Lung (tissue), 17 donors: ENCODE measurements at places on chromosomes 16 and 17. TPM values are rescaled to one million over a fixed set of nuclear protein-coding genes. Genes with fewer than 3 reads are reported as not detected.

SCNN1B gene
- 58.7 TPM for total RNA-seq

GRCh38 chr16:25092441-25092840 lies 19.1 kb upstream of the LCMT1 start:
- H3K4me1 ChIP-seq = no peaks in the 10 kb centered on the region
- no peaks in the 10 kb centered on the region for H3K27me3 ChIP-seq
- H3K4me3 ChIP-seq = no peak overlapping the region
- no peak overlapping the region for H3K27ac ChIP-seq
- DNase-seq = no peak

TBC1D3I gene
- total RNA-seq = not detected

NECAB2 gene
- 0.34 TPM for total RNA-seq

- H3K36me3 ChIP-seq = no peaks in the 10 kb centered on the region
- no peak overlapping the region for H3K27ac ChIP-seq
- no peaks in the 10 kb centered on the region for H3K4me1 ChIP-seq
- no peaks in the 10 kb centered on the region for H3K27me3 ChIP-seq
- H3K4me3 ChIP-seq = no peak overlapping the region
Observed at GRCh38 chr17:31931756-31932155, 5.1 kb upstream of the SUZ12 start.

- H3K4me3 ChIP-seq = no peak overlapping the region
- peak overlapping the region; percentile 54 for H3K27ac ChIP-seq
- H3K27me3 ChIP-seq = no peaks in the 10 kb centered on the region
- peaks cover 57% of the 10 kb centered on the region for H3K4me1 ChIP-seq
- DNase-seq = peak; percentile 63
Observed at GRCh38 chr17:65547253-65547670, 14.2 kb downstream of the AXIN2 start.

GRCh38 chr17:50060951-50061712 lies 5.2 kb downstream of the ITGA3 start:
- peak; percentile 94 for DNase-seq
- peak overlapping the region; percentile 97 for H3K27ac ChIP-seq
- no peaks in the 10 kb centered on the region for H3K36me3 ChIP-seq
- H3K4me3 ChIP-seq = no peak overlapping the region
- H3K27me3 ChIP-seq = no peaks in the 10 kb centered on the region

- H3K27ac ChIP-seq = no peak overlapping the region
- no peaks in the 10 kb centered on the region for H3K4me1 ChIP-seq
- no peaks in the 10 kb centered on the region for H3K27me3 ChIP-seq
- no peaks in the 10 kb centered on the region for H3K36me3 ChIP-seq
Observed at GRCh38 chr16:83705856-83706255, 101.9 kb upstream of the HSBP1 start.

DNA sequence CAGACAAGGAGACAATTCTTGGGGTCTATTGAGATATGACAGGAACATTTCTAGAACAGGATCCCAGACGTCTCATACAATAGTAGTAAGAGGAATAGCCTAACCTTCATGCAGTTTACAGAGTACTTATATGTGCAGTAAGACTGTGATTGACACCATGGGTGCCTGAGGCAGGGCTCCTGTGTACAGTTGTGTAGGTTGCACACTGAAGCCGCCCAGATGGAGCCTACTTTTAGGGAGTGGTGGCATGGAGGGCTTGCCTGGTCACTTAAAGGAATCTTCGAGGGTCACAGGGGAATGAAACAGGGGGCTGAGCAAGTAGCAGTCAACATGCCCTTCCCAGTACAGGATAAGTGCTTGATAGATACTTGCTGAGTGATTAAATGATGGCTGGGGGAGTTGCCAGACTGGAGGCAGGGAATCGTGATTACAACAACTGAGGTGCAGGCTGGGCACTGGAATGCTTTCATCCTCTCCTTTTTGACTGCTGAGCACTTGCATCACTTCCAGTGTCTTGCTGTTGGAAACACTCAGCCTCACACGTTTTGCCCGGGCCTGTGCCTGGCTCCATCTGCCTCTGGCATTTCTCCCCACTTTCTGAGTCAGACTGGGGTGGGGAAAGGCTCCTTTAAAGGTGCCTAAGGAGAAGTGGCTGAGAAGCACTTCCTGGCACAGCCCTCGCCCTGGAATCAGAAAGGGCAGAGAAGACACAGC lies 71.0 kb downstream of the COPRS start:
- no peak overlapping the region for H3K27ac ChIP-seq
- H3K27me3 ChIP-seq = no peaks in the 10 kb centered on the region
- no peaks in the 10 kb centered on the region for H3K36me3 ChIP-seq
- H3K4me3 ChIP-seq = no peak overlapping the region

KRT33A gene
- total RNA-seq = not detected

WSCD1 gene
- total RNA-seq = 3.7 TPM

FNDC8 gene
- not detected for total RNA-seq

USP43 gene
- 9.8 TPM for total RNA-seq

GRCh38 chr16:55302635-55303034 lies 21.4 kb upstream of the IRX6 start:
- no peak for DNase-seq
- H3K27me3 ChIP-seq = no peaks in the 10 kb centered on the region
- H3K27ac ChIP-seq = no peak overlapping the region
- H3K4me3 ChIP-seq = no peak overlapping the region
- no peaks in the 10 kb centered on the region for H3K4me1 ChIP-seq

DNA sequence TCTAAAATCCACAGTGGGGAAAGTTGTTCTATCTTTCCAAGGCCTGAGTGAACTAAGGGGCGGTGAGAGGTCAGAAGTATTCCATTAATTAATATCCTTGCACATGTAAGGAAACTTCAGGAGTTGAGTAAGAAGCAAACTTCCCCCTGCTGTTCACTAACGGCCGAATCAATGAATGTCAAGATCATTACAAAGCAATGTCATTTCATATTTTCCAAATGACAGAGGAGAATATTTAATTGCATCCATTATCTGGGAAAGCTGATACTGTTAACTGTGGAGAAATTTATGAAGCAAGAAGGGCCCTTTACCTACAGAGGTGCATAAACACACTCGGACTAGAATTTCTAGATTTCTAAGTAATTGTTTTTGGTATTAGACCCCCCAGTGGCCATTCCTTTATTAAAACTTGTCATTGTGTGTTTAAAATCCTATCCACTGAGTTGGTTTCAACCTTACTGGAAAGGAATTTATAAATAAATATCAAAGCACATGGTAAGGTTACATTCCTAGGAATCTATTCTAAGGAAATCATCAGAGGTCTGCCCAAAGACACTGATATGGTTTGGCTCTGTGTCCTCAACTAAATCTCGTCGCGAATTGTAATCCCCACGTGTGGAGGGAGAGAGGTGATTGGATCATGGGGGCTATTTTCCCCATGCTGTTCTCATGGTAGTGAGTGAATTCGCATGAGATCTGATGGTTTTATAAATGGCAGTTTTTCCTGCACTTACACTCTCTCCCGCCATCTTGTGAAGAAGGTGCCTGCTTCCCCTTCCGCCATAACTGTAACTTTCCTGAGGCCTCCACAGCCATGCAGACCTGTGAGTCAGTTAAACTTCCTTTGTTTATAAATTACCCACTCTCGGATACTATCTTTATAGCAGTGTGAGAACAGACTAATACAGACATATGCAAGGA lies 20.4 kb upstream of the SMURF2 start:
- no peak for DNase-seq
- H3K27ac ChIP-seq = no peak overlapping the region
- no peaks in the 10 kb centered on the region for H3K27me3 ChIP-seq
- no peaks in the 10 kb centered on the region for H3K4me1 ChIP-seq
- H3K4me3 ChIP-seq = no peak overlapping the region
- no peaks in the 10 kb centered on the region for H3K36me3 ChIP-seq

PLA2G10 gene
- 5.6 TPM for total RNA-seq

GRCh38 chr16:54792811-54793210 lies 137.9 kb upstream of the IRX5 start:
- H3K4me3 ChIP-seq = no peak overlapping the region
- H3K27me3 ChIP-seq = no peaks in the 10 kb centered on the region
- no peaks in the 10 kb centered on the region for H3K4me1 ChIP-seq
- H3K27ac ChIP-seq = no peak overlapping the region

DNA sequence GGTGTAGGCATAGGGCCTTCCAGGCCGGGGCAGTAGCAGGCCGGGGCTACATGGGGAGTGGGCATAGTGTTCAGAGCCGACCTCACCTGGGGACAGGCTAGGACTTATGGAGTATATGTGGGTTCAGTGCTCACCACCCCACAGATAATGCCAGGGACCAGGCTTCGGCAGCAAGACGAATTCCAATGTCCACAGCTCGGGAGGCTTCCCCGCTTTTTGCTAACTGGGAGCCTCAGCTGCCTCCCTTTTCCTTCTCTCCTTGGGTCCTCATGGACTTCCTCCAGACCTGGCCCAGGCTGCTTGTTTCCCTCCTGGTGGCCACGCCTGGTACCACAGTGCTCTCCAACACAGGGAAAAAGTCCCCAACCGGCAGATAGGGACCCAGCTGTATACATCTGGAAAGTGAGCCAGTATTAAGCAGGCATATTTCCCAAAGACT lies 20.1 kb upstream of the SLC46A1 start:
- peaks cover 3% of the 10 kb centered on the region for H3K4me1 ChIP-seq
- H3K4me3 ChIP-seq = no peak overlapping the region
- no peaks in the 10 kb centered on the region for H3K27me3 ChIP-seq
- no peak overlapping the region for H3K27ac ChIP-seq
- no peaks in the 10 kb centered on the region for H3K36me3 ChIP-seq

DNA sequence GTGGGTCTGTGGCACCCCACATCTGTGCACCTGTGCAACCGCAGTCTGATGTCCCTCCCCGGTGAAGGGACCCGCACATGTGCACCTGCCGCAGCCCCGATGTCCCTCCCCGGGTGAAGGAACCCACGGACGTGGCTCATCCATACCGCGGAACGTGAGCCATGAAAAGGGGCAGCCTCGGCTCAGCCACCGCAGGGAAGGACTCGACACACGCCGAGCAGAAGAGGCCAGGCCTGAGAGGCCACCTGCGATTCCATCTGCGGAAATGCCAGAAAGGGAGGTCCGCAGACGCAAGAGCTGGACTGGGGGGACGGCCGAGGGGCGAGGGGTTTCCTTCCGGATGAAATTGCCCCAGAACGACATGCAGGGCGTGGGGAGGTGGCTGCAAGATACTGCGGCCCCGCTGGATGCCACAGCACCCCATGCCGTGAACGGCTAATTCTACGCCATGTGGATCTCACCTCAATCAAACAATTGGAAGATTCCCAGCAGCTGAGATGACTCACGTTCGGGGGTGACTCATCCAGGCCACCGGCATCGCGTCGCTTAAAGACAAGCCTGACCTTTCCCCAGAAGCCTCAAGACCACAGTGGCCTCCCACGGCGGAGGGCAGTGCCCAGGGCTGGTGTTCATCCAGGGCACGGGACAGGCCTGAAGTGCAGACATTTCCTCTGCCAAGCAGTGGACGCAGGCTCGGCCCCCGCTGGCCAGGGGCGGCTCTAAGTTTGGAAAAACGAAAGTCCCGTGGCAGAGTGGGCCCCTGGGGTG lies 21.0 kb downstream of the SOX8 start:
- no peak overlapping the region for H3K4me3 ChIP-seq
- no peaks in the 10 kb centered on the region for H3K27me3 ChIP-seq
- H3K4me1 ChIP-seq = no peaks in the 10 kb centered on the region
- no peak for DNase-seq

GRCh38 chr17:46059486-46059885 lies 60.4 kb downstream of the STH start:
- no peak overlapping the region for H3K27ac ChIP-seq
- H3K4me1 ChIP-seq = no peaks in the 10 kb centered on the region
- H3K36me3 ChIP-seq = peaks cover 7% of the 10 kb centered on the region
- DNase-seq = no peak
- no peak overlapping the region for H3K4me3 ChIP-seq

CEMP1 gene
- total RNA-seq = 0.65 TPM

KIF2B gene
- not detected for total RNA-seq

PYCARD gene
- total RNA-seq = 77.8 TPM

- no peak overlapping the region for H3K4me3 ChIP-seq
- H3K27me3 ChIP-seq = no peaks in the 10 kb centered on the region
- peaks cover 37% of the 10 kb centered on the region for H3K4me1 ChIP-seq
Observed at GRCh38 chr17:29155227-29155965, 24.8 kb downstream of the MYO18A start.

DNA sequence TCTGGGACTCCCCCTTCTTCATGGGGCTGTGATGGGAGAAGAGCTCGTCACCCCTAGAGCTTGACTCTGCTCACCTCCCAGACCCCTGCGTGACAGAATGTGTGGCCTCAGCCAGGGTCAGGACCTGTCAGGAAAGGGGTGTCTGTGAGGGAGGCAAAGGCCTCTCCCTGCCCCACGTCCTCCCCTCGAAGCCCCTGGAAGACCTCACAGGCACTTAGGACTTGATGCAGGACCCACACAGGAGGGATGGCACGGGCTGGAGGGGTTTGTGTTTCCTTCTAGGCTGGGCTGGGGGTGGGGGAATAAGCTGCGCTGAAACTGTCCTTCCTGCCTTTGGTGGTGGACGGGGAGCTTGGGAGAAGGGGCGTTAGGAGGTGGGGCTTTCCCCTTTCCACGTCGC lies 11.0 kb upstream of the CLUH start:
- no peak overlapping the region for H3K27ac ChIP-seq
- H3K36me3 ChIP-seq = no peaks in the 10 kb centered on the region
- peaks cover 4% of the 10 kb centered on the region for H3K4me1 ChIP-seq

DNA sequence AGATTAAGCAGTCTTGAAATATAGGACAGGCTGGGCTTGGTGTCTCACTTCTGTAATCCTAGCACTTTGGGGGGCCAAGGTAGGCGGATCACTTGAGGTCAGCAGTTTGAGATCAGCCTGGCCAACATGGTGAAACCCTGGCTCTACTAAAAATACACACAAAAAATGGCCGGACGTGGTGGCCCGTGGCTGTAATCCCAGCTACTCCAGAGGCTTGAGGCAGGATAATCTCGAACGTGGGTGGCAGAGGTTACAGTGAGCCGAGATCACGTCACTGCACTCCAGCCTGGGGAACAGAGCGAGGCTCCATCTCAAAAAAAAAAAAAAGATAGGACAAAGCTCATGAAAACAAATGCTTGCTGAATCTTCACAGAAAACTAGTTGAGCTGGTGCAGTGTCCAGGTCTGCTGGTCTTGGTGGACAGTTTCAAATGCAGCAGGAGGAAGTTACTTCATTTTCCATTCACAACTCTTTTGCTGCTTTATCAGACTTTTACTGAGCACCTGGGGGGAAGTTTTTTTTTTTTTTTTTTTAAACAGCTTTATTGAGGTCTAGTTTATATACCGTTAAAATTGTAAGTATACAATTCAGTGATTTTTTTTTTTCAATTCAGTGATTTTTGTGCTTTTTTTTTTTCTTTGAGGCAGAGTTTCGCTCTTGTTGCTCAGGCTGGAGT lies 45.2 kb downstream of the SNX29 start:
- H3K4me3 ChIP-seq = no peak overlapping the region
- DNase-seq = no peak
- no peak overlapping the region for H3K27ac ChIP-seq
- H3K27me3 ChIP-seq = no peaks in the 10 kb centered on the region
- H3K36me3 ChIP-seq = no peaks in the 10 kb centered on the region
- no peaks in the 10 kb centered on the region for H3K4me1 ChIP-seq

EFNB3 gene
- total RNA-seq = 4.9 TPM
